ENCODE measurements at places on chromosomes 11 and 22. TPM values are rescaled to one million over a fixed set of nuclear protein-coding genes. Genes with fewer than 3 reads are reported as not detected.

Gene CCDC87
- total RNA-seq = 0.25 TPM

Gene HBG1
- total RNA-seq = not detected

Gene FGF3
- not detected for total RNA-seq

Gene MIOX
- total RNA-seq = not detected

Gene GAB4
- total RNA-seq = not detected

Gene MAJIN
- not detected for total RNA-seq

Gene PLEKHA7
- 19.2 TPM for total RNA-seq

DNA sequence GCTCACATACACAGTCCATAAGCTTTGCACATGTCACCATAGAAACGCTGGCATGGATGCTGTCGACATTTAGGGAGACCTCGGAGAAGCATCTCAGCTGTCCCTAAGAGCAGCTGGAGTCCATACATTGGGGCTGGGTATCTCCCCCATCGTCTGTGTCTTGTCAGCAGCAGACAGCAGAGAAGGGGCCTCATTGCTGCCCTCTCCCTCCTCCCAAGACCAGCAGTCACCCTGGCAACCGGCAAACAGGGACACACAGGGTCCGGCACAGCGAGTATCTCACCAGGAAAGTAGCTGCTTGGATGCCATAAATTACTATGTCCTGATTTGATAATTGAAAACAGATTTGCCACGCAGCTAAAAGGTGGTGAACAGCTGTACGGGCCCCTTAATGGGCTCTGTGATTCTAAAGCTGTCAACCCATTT lies 84.4 kb downstream of the CD44 start:
- no peak for DNase-seq

DNA sequence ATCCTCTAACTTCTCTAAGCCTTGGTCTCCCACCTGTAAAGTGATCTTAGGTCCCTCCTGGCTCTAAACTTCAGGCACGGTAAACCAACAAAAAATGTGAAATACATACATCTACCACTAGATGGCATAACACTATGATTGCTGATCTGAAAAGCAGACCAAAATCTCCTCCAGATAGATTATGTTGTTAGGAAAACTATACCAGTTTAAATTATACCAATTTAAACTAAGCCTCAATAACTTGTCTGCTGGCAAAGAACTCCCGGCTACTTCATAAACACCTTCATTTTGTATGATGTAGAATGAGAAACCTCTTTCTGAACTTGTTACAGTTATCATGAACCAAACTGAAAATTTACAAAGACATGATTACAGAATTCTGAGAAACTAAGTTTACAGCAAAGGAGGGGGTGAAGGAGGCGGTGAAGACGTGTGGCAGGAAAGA lies 85.9 kb downstream of the SBF2 start:
- no peak for DNase-seq

DNA sequence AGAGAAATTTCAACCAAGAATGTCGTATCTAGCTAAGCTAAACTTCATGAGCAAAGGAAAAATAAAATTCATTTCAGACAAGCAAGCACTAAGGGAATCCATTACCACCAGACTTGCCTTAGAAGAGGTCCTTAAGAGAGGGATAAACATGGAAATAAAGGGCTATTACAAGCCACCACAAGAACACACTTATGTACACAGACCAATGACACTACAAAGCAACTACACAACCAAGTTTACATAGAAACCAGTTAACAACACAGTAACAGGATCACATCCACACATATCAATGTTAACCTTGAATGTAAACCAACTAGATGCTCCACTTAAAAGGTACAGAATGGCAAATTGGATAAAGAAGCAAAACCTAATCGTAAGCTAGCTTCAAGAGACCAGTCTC lies 38.0 kb downstream of the TMEM123 start:
- DNase-seq = no peak

DNA sequence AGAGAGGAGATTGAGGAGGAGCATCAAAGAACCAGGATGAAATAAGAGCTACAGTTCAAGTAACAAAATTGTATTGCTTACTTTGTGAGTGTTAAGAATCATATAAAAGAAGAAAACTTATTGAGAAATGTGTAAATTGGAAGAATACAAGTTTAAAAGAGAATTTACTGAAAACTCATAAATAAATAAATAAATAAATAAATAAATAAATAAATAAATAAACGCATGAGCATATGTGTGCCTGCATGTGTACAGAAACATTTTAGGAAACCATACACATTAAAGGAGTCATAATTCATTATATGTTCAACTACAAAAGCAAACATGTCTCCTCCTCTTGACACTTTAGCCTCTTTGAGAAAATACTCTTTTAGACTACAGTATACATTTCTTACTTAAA lies 42.6 kb downstream of the CNTN5 start:
- no peak for DNase-seq

DNA sequence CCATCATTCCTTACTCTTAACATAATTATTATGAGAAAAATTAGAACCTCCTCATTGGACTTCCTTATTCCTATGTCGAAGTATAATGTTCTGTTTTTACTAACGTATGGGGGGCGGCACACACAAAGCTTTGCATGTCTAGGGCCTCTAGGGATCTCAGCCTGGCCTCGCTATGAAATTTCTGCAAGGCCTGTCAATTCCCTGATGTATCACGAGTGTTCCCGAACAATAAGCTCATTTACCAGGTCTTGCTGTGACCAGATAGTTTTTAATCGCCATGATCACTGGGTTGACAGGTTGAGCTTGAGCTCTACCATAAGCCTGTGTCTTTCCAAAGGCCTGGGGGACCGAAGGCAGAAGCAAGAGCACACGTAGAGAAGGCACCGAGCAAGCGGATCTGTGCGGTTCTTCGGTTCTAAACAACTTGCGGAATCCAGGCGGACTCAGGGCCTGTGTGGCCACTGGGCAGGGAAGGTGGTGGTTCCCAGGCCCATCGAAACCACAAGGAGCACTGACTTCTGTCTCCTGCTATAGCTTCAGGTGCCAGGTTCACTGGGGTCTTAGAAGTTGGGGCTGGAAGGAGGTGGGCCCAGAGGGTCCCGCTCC lies 10.4 kb upstream of the FXYD2 start:
- DNase-seq = no peak

DNA sequence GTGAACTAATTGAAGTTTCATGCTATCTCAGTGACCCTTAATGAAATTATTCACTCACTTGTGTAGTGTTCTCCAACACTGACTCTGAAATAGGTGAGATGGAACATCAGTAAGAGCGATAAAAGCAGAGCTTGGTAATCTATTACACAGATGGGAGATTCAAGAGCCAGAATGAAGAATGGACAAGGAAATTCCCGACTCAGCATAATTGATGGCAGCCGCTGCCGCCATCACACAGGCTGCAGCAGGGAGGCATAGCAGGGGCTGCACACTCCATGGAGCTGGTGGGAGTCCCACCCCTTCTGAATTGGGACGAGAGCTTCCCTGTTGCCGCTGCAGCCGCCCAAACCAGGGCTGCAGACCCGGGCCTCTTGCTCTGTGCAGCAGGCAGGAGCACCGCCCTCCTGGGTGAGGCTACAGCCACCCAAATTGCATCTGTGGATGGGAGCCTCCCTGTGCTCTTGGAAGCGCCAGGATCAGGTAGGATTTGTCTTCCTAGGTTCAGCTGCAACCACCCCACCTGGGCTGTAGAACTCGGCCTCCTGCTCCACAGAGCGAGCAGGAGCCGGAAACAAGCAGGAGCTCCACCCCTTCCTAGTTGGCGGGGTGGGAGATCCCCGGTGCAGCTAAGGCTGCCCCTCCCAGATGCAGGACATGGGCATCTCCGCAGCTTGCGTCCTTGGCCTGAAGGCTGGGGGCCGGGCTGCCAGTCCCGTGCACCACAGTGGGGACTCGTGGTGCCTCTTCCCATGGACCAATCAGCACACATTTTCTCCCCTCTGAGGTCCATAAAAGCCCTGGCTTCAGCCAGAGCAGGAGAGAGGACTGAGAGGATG lies 535.1 kb upstream of the LUZP2 start:
- no peak for DNase-seq

DNA sequence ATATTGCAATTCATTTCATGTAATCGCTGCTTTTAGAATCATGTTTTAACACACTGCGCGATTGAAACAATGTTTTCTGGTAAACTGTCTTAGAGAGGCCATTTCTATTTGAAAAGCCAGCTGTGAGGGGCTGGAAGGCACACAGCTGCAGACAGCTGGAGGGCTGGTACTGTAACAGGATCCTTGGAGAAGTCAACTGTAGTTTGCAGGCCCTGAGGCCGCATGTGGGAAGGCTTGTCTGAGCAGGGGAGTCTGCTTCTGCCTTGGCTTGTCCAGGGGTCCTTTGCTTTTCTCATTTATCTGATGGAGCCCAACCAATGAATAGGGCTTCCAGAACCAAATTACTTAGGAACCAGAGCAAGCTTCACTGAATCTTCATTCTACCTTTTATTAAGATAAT lies 313.5 kb downstream of the BLID start:
- DNase-seq = peak; percentile 83

DNA sequence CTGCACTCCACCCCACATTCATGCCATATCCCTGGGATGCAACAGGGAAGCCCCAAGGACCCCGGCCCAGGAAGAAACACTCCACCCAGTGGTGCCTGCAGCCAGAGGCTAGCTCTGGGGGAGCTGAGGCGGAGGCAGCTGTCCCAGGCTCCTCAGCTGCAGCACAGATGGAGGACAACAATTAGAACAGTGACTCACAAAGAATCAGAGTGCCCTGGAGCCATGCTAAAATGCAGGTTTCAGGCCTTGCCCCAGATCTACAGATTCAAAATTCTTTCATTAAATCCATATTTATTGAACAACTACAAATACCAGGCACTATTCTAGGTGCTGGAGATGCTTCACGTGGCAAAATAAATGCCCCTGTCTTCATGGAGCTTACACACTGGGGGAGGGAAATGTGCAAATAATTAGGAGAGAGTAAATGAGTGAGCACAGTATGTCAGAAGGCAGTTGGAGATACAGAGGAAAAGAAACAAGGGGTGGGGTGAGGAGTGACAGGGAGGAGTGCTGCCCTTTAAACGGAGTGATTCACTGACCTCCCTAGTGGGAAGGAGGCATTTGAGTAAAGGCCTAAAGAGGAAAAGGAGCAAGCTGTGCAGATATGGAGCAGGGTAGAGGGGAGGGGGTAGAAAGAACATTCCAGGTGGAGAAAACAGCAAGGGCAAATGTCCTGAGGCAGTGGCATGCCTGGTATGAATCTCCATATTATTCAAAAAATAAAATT lies 73.3 kb upstream of the CSNK2A3 start:
- no peak for DNase-seq

DNA sequence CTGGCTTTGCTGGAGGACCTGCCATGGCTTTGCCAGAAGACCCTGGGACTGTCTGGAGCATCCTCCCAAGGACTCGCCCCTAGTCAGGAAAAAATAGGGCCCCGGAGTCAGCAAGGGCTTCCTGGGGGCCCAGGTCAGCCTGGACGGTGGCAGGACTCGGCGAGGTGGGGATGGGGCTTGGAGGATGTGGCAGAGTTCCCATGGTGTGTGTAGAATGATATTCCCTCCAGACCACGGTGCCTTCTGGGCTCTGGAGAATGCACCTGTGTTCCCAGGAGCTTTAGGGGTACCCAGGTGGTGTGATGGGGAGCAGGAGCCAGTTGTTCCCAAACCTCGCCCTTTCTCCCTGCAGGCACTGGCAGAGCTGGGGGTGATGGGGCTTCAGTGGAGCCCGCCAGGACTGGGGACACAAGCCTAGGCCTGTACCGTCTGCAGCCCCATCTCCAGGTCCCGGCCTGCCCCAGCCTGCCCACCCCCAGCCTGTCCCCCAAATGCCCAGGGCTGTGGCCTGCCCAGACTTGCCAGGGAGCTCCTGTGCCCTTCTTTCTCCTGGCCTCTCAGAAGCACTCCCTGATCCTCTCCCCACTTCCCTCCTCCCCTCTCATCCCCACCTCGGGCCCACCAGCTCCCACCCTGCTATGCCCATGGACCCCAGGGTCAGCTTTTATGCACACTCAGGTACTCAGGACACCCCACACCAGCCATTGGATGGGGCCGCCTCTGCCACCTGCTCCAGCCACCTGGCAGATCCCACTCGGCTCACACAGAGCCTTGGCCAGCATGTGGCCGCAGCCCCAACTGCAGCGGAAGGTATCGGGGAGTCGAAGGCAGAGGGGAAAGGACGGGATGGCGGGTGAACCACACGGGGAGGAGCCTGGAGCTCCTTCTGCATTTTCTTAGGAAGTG lies 82.1 kb downstream of the CDKN1C start:
- DNase-seq = no peak

DNA sequence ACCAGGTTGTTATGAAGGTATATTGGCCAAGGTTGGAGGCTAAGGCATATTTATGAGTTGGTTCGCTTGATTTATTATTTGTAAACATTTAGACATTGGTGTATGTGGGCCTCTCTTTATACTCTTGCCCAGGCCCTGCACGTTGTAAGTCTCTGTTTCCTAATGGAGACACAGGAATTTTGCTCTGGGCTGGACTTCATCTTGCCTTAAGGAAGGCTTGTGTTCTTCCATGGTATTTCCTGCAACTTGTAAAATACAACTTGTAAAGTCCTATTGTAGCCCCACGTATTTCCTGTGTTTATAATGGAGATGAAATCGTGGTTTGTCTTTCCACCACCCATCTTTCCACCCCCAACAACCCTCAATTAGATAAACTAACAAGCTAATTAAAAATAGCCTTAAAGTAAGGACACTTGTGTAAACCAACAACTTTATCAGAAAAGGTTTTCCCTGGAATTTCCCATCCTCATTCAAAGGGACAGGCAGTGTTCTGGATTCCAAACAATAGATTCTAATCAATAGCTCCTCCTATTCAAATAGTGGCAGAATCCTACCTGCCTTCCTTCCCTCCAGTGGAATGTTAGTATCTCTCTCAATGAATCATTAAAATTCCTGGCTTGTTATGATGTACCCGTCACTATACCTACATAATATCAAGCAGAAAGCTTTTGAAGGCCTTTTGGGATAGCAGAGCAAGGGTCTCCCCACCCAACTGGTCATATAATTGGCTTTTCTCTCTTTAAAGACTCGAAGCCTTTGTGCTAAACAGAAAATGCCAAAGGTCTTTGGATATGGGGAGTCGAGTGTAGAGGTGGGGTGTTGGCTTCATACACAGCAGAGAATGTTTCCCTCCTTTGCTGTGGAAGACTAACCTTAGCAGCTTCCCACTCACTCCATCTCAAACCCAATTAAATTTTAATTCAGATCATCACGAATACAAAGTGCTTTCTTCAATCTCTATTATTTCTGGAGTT lies 77.1 kb downstream of the UBASH3B start:
- no peak for DNase-seq

All from left ventricle myocardium superior (tissue), 1 donor.